Retinal pigment epithelial cell (primary cell): ENCODE measurements at places on chromosomes 3 and 15.

DNA sequence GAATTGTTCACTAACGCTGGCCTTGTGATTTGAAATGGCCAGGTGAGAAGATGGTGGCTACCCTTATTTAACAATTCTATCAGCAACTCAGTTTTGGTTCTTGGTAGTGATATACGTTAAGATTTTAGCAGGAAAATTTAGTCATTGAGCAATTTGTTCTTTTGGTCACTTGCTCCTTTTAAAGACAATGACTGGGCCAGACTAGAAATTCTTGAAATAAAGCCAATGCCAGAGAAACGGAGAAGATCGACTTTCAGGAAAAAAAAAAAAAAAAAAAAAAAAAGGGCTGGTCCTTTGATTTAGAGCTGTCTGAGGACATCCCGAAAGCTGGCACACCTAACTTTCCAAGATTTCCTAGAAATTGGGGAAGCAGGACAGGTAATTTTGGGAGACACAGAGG, 178.5 kb downstream of the FNDC3B start:
- no peak for DNase-seq

DNA sequence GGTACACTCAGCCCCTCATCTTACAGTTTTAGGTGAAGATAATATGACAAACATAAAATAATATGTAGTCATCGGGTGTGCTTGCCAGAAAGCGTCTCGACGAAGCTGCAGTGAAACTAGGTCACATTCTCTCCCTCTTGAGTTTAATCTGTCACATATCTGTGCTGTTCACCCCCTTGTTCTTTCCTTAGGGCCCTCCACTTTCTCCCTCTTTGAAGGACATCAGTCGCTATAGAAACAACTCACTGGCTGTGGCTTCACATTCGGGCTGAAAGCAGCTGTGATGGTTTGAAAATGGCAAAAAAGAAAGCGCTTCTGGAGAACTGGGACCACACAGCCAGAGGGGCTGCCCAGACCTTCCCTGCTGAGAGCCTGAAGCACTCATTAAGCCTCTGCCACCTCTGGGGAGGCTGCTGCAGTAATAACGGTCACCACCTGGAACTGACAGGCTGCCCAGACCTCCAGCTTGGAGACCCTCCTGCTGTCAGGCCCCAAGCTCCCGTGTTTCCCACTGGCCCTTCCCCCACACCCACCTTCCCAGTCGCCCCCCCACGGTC, 50.3 kb downstream of the ABTB1 start:
- DNase-seq, result no peak

GRCh38 chr3:188046561-188047211, 107.3 kb upstream of the LPP start:
- peak; percentile 90 for DNase-seq

- DNase-seq, result no peak
These were observed 220.5 kb upstream of the LRRN1 start for GRCh38 chr3:3578718-3579117.

DNA sequence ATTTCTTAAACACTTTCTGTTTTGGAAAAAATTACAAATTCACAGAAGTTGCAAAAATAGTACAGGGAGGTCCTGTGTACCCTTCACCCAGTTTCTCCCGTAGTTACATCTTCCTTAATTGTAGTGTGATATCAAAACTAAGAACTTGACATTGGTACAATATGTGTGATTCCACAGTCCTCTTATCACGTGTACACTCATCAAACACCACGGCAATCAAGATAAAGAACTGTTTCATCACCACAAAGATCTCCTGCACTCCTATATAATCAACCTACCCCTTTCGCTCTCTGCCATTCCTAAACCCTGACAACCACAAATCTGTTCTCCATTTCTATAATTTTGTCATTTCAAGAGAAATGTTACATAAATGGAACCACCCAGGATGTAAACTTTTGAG, 31.4 kb downstream of the POMGNT2 start:
- no peak for DNase-seq

DNA sequence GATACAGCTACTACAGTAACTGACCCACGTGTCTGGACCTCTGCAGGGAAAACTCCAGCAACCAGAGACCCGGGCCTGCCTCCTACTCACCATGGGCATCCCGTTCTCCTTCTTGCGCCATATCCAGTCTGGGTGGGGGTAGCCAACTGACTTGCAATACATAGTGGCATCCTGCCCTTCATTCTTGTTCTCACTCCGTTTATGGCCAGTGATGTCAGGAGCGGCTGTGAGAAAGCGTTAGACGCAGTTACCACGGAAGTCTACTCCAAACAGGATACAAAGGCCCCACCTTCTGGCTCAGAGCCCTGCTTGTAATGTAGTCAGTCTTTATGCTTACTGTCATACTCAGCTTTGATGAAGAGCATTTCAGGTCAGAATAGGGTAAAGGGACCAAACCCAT, 59.6 kb downstream of the NPTN start:
- DNase-seq, result no peak

DNA sequence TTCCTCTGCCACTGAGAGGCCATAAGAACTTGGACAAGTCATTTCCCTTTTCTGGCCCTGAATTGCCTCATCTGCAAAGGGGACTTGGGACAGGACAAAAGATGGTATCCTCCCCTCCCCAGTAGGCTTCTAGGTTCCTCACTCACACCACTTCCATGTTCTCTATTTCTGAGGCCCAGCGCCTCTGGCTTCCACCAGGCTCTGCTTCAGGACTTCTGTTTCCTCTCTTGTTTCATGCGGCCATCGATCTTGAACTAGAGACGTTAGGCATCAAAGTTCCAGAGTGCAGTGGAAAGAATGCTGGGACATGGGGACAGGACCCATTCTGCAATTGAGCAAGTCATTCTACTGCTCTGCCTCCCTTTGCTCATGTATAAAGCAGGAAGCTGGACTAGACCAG, 1.7 kb downstream of the TM4SF4 start:
- no peak for DNase-seq

DNA sequence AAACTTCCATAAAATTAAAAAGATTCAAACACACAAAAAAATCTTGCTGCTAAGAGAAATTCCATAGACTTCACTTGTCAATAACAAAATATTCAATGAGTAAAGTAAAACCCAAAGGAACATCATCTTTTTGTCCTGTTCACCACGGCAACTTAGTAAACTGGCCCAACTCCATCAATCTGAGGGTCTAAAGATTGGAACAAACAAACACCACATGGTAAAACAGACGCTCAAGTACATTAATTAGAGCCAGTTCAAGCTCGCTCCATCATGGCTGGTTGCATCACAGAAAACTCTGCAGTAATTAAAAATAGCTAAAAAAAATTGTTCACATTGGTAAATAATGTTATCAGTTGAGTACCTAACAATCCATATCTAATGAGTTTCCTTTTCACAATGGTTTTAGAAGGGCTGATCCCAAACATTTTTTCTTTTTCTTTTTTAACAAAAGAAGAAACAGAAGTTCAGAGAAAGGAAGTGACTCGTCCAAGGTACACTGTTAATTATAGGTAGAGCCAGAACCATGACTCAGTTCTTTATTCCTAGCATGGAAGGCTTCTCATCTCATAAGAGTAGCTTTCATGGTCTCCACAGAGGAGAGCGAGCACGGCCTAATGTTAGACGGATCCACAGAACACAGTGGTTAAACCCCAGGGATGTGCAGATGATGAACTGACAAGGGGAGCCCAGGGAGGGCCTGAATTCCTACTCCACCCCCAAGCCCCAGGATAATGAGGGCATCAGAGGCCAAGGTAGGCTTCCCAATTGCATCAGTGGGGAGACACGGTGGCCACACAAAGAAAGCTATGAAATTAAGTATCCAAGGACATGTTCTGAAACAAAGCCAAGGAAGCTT, 79.2 kb upstream of the ARHGEF3 start:
- DNase-seq, result no peak

DNA sequence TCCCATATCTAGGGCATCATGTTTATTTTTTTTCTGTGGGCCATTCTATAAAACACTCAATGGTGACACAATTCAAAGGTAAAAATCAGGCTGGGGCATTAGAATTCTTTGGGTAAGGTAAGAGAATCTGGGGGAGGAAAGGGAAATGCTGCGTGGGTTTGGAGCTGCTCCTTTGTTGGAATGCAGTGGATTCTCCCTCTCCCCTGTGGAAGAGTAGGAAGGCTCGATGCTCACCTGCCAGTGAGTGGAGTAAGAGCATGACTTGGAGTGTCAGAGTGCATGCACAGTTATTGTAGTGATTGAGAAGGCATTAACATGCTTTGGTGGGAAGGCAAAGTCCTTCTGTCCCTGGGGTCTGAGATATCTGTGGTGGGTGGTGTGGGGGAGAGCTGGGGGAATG, 280.0 kb downstream of the PDCD6IP start:
- DNase-seq, result no peak
